ENCODE measurements at places on chromosomes 3 and 15. TPM values are rescaled to one million over a fixed set of nuclear protein-coding genes. Genes with fewer than 3 reads are reported as not detected.

DNA sequence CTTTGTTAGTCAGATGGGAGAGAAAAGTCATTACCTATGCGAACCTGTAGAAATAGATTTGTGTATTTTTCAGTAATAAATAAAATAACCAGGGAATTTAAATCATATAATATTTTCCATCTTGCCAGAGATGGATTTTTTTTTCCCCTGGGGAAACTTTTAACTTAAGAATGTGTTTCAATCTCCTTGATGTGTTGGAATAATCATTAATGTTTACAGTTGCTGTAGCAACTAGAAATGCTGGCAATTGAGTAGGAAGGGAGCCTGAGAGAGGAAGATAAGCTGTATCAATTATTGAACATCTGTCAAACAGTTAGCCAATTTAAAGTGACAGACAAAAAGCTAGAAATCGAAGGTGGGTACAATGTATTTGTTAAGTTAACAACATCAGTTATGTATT, 259.5 kb downstream of the IL5RA start:
- H3K4me1 ChIP-seq = no peaks in the 10 kb centered on the region
- no peak overlapping the region for H3K4me3 ChIP-seq
- no peaks in the 10 kb centered on the region for H3K27me3 ChIP-seq

DNA sequence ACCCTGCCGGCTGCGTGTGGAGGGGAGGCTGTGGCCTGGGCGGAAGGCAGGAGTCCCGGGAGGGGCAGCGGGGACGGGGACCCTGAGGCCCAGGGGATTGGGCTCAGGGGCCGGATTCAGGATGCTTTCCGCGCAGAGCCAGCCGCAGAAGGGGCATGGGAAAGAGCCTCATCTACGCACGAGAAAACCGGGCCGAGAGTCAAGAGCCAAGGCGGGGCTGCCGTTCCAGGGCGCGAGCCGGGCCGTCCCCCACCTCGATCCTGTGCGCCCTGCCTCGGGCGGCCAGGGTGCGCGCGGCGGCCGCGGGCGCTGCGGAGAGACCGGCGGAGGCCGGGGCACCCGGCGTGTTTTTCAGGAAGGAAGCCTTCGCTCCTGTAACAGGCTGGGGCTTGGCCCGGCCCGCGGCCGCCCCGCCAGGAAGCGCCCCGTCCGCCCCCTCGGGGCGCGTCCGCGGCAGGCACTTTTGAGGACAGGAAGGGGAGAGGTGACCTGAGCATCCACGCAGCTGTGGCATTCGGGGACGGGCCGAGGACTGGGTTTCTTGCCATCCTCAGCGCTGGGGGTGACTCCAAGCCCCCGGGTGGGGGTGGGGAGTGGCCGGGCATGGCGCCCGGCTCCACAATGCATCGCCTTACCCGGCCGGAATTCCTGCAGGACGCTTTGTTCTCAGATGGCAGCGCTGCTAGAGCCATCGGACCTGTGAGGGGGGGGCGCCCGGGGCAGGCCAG, 62.3 kb upstream of the GATA2 start:
- H3K27ac ChIP-seq = no peak overlapping the region
- peaks cover 9% of the 10 kb centered on the region for H3K27me3 ChIP-seq
- H3K4me3 ChIP-seq = no peak overlapping the region
- peaks cover 6% of the 10 kb centered on the region for H3K4me1 ChIP-seq
- H3K36me3 ChIP-seq = no peaks in the 10 kb centered on the region

DNA sequence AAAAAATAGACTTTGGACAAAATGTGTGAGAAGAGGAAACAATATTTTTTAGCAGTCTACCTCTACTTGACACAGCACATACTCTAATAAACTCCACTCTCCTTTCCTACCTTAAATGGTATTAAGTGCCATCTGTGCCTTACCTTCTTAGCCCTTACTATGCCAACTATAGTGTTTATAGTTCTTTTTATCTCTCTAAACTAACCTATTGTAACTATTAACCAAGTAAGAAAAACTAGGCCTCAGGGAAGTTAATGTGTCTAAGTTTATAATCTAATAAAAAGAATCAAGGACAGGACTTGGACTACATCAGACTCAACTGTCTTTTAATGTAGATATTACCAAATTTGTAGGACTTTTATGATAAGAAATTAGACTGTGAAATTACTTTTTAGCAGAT, 251.7 kb upstream of the ROBO2 start:
- H3K36me3 ChIP-seq = no peaks in the 10 kb centered on the region
- H3K4me3 ChIP-seq = no peak overlapping the region
- no peaks in the 10 kb centered on the region for H3K27me3 ChIP-seq
- no peak for DNase-seq
- no peak overlapping the region for H3K27ac ChIP-seq
- no peaks in the 10 kb centered on the region for H3K4me1 ChIP-seq

DNA sequence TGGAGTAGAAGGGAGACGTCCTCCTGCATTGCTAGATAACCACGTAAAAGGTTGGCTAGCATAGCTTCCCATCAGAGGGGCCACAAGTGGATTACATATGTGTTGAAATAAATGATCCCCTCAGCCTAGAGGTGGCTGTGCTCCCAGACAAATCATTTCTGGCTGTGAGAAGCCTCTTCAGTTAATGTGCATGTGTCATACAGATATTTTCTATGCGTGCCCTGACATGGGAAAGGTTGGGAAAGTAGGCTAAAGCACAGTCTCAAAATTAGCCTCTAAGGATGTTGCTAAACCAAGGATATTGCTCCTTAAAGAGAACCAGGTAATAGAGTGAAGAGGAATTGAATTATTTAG, 17.8 kb downstream of the USP3 start:
- no peak for DNase-seq
- no peak overlapping the region for H3K4me3 ChIP-seq
- peak overlapping the region; percentile 52 for H3K27ac ChIP-seq
- no peaks in the 10 kb centered on the region for H3K27me3 ChIP-seq
- peaks cover 48% of the 10 kb centered on the region for H3K4me1 ChIP-seq

The PLA2G4B gene
- 0.72 TPM for total RNA-seq

Measured in osteoblast (primary cell).